LHCN-M2 (cell line): ENCODE measurements at places on chromosomes 1 and 21.

DNA sequence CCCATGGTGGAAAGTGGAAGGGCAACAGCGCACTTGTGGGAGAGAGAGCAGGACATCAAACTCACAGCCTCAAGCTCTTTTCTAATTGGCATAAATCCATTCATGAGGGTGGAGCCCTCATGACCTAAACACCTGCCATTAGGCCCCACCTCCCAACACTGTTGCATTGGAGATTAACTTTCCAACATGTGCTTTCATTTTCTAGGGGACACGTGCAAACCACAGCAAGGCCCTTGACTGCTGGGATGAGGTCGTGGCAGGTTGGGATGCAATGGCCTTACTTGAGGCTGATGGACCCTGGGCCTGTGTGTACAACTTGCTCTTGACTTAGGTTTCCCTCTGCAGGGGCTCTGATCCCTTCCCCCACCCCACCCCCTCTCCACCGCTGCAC, 35.9 kb upstream of the NEK2 start:
- no peak for DNase-seq

GRCh38 chr1:115755456-115756370, 12.8 kb downstream of the CASQ2 start:
- DNase-seq = no peak

- DNase-seq = no peak
Observed at GRCh38 chr21:41405321-41405720, 20.7 kb upstream of the MX1 start.

DNA sequence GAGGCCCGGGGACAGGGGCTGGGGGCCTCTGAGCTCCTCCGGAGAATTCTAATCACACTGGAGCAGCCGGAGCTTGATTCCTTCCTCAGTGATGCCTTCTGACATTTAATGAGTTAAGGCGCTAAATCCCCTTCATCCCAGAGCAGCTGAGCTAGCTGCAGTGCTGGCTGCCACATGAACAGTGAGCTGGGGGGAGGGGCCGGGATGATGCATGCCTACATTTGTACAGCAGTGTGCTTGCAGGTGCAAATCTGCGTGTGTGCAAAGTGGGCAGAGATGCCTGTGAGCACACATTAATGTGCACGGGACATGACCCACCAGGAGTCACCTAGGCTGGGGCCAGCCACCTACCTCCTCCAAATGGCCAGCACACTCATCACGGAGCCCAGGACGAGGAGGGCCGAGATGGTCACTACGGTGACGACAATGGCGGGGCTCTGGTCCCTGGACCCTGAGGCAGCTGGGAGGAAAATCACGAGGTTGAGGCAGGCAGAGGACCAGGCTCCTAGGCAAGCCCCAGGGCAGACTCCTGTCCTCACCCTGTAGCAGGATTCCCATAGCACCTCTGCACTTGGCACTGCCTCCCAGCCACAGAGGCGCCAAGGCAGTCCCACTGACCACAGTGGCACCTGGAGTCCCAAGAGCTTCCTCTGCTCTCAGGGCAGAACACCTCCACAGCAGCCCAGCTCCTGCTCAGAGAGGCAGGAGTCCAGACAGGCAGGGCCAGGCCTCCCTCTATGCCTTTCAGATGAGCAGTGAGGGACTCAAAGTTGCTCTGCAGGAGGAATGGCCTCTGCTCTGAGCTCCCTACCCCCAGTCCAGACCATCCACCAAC, 34.7 kb downstream of the CDCA8 start:
- no peak for DNase-seq

GRCh38 chr1:109775398-109775797, 11.7 kb upstream of the EPS8L3 start:
- DNase-seq = no peak

GRCh38 chr21:46606427-46606813, 1.5 kb upstream of the S100B start:
- DNase-seq = no peak
